Stimulated activated CD4-positive, alpha-beta T cell treated with anti-CD3 and anti-CD28 coated beads, Interleukin-1b, Interleukin-23, amount 100 ng/mL, for 1 hour (primary cell): ENCODE measurements at places on chromosomes 4 and X.

DNA sequence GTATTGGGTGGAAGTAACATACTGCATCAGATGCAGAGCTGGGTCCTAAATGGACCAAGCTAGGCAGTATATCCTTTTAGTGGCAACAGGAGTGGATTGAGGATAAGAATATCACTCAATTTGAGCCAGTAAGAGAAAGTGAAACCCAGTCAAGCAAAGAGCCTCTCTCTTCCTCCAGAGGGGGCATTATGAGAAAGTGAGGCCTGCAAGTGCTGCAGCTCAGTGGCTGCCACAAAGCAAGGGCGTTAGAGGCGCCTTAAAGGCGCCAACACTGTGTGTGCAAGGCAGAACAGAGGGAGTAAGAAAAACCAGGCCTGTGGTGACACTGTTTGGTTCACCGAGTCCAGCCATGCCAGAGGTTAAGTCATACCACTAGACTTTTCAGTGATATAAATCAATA is 17.5 kb downstream of the STX18 start:
- no peak for DNase-seq

GRCh38 chrX:133702230-133702629 is 283.2 kb downstream of the GPC3 start:
- DNase-seq = no peak

DNA sequence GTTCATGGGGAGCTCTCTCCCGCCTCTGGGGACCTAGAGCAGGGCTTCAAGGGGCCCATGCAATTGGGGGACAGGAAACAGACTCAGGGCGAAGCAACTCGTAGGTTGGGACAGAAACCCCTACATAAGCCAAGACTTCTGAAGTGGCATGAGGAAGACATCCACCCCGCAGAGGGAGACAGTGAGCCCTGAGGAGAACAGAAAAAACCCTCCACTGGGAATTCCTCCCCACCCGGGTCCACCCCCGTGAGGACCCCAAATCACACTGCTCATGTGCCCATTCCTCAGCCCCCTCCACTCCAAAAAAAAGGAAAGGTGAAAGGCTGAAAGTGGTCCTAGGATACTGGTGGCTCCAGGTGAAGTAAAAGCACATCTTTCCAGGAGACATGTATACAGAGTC is 74.0 kb downstream of the CPZ start:
- DNase-seq = no peak

DNA sequence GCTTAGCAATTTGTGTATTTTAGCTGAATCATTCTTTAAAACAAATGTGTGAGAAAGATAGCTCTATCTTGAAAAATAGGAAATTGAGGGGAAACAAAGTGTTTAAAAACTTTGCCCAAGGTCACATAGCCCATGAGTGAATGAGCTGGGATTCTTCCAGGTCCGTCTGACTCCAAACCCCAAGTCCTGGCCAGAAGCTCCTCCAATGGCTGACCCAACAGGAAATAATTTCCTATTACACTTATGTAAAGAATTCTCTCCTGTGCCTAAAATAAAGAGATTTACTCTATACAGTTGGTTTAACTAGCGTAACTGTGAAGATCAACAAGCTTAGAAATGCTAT is 287.6 kb downstream of the ARHGAP24 start:
- DNase-seq = no peak

GRCh38 chr4:85457752-85458467 is 17.0 kb upstream of the ARHGAP24 start:
- no peak for DNase-seq

- no peak for DNase-seq
These were observed 193.0 kb upstream of the C1QTNF7 start for GRCh38 chr4:15234856-15235126.

GRCh38 chr4:88514557-88515511 is 8.7 kb downstream of the PYURF start:
- no peak for DNase-seq

- no peak for DNase-seq
These were observed 46.6 kb downstream of the CXorf58 start for GRCh38 chrX:23954396-23954795.

GRCh38 chr4:114173968-114174367 is 194.5 kb upstream of the ARSJ start:
- no peak for DNase-seq

- DNase-seq = no peak
These were observed 54.2 kb downstream of the SCD5 start for GRCh38 chr4:82744284-82744968.

- DNase-seq = no peak
These were observed 26.4 kb upstream of the ARSJ start for GRCh38 chr4:114005569-114006442.

GRCh38 chr4:180052629-180053028 is 2190.6 kb upstream of the TENM3 start:
- DNase-seq = no peak

DNA sequence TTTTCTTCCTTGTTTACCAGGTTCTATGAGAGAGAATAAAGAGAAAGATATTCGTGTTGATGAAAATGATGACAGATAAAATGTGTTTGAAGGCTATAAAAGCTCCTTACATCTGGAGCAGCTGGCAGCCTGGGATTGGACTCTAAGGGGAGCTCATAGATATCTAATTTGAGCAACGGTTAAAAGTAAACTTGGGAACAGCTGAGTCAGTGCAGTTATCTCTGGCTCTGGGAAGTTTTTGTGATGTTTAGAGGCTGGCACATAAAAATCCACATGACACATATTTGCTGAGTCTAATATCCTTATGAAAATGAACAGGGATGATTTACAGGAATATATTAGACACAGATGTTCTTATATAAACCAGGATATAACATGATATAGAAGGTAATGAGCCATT is 331.8 kb upstream of the TENM3 start:
- no peak for DNase-seq
